Epithelial cell of proximal tubule (primary cell): ENCODE measurements at places on chromosomes 7 and 10.

- no peak for DNase-seq
Observed at GRCh38 chr7:117997862-117998825, 124.9 kb upstream of the CTTNBP2 start.

DNA sequence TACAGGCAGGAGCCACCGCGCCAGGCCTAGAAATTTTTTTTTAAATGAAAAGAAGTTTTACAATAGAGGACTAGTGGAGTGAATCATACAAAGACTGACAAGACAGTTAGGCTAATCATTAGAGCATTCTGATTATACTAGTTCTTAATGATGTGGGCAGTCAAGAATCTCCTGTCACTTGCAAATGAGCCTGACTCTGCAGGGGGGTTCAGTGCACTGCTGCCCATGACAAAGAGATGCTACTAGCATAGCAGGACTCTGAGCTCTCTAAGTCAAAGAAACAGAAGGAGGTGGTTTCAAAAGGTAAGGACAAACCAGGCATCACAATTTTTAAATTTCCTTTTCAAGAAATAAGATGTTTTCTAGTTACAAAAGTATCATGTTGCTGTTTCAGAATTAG, 59.0 kb downstream of the CCDC6 start:
- no peak for DNase-seq

DNA sequence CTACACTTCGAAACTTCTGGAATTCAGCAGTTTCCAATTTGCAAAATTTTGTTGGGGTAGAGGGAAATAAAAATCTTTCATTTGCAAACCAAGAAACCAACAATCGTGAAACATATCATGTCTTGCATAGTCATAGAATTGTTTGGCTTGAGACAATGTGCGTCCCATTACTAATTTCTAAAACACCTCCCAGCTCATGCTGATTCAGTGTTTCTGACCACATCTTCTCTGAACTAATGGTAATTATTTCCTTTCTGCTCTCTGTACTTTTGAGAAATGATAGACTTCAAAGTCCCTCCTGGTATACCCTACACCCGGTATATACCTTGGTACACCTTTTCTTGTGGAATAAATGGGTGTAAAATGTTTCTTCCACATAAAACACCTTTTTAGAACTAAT, 41.8 kb upstream of the TSPAN13 start:
- DNase-seq: peak; percentile 37

DNA sequence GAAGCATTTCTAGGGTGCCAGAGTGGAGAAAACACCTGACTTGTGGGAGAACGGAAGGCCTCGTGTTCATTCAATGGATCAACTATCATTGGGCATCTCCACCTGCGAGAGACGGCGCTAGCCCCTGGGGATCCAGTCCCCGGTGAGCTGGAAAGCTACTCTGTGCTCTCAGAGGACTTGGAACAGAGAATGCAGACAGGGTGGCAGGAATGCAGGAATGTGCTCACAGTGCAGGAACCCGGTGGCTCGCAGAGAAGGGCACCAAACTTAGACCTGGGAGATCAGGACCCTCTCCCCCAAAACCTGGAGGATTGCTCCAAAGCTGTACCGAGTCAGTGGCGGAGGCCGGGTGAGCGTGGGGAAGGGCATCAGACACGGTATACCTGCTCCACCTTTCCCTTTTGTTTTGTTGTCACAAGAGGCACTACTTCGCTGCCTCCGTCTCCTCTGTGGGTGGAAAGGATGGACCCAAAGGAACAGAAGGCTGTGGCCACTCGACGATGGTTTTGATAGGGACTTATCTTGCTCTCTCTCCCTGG, 569.0 kb upstream of the C7orf33 start:
- no peak for DNase-seq

DNA sequence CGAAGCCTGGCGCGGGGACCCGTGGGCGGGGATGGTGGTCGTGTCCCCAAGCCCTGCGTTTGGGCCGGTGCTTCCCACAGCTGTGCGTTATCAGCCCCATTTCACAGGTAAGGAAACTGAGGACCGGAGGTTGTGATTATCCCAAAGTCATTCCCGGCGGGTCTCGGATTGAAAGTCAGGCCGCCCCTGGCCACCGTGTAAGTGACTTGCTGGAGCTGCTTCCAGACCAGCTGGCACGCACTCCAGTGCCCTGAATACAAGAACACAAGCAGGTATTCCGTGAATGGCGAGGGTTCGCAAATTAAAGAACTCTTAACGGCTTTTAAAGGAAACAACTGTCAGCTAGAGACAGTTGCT, 675 bp upstream of the ATE1 start:
- DNase-seq: no peak

DNA sequence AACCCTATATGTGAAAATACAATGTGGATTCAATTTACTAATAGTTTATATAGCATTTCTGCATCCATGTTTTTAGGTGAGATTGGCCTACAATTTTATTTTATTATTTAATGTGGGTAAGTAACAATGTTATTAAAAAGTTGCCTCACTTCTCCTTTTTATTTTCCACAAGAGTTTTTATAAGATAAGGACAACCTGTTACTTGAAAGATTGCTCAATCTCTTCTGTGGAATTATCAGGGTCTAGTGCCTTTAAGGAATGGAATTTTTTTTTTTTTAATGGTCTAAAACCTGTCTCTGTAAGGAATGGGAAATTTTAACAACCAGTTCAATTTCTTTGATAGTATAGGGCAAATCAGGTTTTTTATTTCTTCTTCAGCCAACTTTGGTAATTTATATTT, 53.9 kb upstream of the RAB18 start:
- DNase-seq: peak; percentile 29

DNA sequence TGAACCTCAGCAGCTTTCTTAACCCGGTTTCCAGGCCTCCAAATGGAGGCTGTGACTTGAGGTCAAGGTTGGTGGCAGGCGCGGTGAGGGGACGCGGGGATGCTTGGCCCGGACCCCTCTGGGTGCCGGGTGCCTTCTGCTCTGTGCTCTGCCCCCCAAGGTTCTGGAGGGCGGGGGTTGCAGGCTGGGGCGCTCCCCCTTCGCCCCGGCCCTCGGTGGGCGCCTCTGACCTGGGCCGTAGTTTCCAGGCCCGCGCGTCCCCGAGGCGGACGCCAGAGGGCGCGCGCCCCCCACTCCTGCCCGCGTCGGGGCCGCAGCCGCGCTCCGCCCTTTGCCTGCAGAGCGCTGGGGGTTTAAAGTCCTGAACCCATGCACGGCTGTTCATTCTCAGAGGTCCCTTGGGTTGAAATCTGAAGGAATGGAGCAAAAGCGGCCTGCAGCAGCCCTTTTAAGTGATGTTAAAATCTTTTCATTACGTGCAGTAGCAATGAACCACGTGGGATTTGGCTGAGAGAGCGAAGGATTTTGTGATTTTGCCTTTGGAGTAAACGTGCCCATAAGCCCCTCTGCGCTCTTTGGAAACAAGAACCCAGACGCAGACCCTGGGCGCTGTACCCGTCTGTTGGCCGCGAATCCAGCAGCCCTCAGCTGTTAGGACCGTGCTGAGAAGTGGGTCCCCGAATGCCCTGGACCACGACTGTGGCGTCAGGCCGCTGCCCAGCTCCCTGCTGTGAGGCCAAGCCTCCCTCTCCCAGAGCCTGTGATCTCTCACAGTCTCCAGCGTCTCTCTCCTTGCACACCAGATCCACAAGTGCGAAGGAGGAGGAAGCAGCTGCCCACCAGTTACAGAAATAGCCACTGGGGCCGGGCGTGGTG, 135.0 kb downstream of the ACTR3B start:
- DNase-seq: no peak

GRCh38 chr7:96311967-96312366, 9.9 kb downstream of the SLC25A13 start:
- DNase-seq: no peak

DNA sequence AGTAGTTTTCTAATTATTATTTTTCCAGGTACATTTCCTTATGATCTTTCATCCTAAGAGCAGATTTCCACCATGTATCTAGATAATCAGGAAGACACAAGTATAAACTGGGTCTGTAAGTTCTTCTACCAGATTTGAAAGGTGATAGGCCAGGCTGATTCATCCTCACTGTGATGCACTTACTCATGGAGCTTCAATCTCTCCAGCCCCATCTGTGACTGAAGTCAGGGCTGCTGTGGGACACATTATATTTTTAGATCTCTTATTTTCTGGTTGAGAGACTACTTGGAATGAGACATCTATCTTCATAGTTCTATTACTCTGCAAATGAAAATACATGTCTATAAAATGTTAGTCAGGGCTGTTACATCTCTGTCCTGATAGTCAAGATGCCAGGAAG, 85.5 kb upstream of the SLC25A13 start:
- DNase-seq: no peak

DNA sequence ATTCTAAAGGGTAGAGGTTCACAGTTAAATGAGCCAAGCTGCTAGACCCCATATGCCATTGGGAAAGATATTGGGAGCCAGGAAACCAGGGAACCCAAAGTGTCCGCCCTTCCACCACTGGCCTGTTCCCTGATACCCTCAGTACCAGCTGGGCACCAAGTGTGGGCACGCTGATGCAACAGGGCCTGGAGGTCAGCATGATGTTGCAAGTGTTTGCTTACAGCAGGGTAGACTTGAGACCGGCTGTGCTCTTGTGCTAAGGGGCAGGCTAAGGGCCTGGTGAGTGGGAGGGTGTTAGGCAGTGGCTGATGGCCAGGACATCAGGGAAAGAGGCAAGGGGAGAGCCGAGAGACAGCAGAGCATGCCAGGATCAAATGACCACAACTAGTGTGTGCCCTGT, 21.0 kb upstream of the MYL7 start:
- DNase-seq: no peak

- DNase-seq: no peak
Observed at GRCh38 chr10:96646751-96647166, 59.9 kb upstream of the TM9SF3 start.

DNA sequence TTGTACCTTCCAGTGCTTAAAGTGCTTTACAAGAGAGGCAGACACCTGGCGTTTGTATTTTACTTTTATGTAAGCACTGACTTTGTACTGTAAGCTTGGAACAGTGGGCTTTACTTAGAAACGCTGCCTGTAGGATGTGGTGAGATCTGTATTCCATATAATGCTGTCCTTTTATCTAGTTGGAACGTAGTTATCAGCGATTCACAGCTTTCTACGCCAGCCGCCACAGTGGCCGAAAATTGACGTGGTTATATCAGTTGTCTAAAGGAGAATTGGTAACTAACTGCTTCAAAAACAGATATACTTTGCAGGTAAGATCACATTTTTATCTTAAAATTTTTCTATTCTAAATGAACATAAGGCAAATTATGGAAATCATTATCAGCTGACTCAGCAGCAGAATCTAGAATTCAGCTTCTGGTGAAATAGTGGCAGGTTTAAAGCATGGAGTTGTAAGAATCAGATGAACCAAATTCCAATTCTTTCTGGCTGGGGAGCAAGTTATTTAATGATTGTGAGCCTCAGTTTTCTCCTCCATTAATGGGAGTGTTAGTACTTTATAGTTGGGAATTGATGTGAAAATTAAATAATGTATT, 91.5 kb downstream of the CUL1 start:
- DNase-seq: no peak

DNA sequence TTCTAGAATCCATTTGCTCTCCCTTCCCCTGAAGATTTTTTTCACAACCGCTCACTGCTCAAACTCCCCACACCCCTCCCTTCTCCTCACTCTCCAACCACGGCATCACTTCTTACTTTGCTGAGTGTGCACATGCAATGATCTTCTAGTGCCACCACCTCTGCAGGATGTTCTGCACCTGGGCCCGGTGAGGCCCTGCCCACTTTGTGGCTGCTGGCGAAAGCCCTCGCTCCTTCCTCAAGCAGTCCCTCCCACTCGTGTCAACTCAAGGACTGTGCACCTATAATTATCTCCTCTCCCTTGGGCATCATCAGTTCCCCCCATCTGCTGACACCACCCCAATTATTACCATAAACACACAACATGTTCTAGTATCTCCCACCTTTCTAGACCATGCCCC, 91.0 kb upstream of the LANCL2 start:
- DNase-seq: no peak

- no peak for DNase-seq
Observed at GRCh38 chr10:100864978-100865377, 47.8 kb upstream of the SLF2 start.

DNA sequence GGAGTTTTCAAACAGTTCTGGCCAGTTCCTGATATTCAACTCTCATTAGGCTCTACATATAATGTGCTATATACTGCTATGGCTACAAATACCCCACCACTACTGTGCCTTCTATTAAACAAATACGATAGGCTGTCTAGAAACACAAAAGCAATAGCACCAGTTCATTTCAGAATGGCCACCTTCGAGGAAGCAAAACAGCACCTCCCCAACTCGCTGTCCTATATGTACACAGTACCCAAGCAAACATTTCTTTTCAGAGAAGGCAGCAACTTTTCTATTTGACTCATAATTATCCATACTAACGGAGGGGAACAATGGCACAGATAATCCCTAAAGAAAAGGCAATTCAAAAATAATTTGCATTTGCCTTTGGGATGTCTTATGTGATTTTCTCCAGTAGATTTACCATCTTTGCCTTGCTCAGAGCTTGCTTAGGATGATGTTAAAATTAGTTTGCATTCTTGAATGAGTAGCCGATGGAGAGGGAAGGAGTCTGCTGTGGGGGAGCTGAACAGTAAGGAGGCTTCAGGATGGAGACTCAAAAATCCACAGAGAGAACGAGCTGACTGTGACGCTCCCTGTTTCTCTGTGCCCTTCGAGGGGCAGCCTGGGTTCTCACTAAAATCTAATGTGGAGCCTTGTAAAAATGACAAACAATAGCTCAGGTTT, 218.7 kb downstream of the FANK1 start:
- DNase-seq: no peak

- DNase-seq: no peak
Observed at GRCh38 chr7:101933688-101934121, 116.3 kb downstream of the CUX1 start.

DNA sequence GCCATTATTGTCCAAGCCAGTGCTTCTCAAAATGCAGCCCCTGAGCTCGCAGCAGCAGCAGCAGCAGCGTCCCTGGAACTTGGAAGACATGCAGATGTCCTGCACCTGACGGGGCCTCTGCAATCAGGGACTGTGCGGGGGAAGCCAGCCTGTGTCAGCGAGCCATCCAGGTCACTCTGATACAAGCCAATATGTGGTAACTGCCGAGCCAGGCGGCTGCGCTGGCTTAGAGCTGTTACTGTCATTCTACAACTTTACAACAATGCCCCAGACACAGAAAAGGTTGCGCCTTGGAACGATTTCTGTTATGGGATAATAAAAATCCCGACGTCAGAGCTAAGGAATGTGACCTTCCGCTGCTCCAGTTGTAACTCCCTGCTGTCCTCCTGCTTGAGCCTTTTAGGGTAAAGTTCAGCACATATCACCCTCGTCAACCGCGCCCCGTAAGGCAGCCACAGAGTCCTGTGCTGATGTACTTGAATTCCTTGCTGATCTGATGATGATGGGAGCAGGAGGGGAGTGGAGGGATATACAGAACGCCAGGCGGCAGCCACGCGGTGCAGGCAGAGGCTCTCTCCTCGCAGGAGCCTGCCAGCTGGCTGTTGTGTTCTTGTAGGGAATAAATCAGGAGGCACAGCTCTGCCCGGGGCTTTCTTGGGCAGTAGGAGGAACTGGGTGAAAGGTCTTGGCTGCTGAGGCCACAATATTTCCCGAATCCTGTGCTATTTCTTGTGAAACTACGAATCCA, 20.0 kb upstream of the CRYGN start:
- DNase-seq: peak; percentile 82
